GF-D8 (cell line): ENCODE measurements at places on chromosomes 12 and 14.

- DNase-seq, result peak; percentile 79
Observed at GRCh38 chr14:100065942-100066574, 836 bp downstream of the EVL start.

GRCh38 chr12:85190728-85191127 lies 89.3 kb upstream of the ALX1 start:
- DNase-seq, result no peak

- no peak for DNase-seq
Observed at GRCh38 chr12:98419795-98420404, 95.5 kb upstream of the TMPO start.

GRCh38 chr14:36238666-36239363 lies 62.3 kb upstream of the PTCSC3 start:
- DNase-seq, result no peak

DNA sequence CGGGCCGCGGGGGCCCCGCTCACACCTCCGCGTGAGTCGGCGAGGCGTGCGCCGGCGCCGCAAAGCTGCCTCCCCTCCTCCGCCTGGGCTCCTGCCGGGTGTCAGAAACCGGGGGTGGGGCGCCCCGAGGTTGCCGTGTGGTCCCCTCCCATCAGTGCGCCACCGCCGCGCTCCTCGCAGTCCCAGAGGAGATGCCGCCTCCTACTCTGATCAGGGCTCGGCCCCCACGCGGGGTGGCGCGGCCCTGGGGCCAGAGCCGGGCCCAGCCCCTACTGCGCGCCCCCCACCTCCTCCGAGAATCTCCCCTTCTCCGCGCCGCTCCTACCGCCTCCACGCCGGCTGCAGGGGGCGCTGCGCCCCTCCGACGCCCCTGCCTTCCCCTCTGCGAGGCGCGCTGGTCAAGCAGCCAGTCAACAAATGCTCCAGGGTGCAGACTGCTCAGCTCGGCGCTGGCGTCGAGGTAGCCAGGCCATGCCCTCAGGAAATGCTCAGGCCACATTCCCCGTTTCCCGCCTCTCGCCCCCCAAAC lies 467 bp upstream of the JAG2 start:
- no peak for DNase-seq

DNA sequence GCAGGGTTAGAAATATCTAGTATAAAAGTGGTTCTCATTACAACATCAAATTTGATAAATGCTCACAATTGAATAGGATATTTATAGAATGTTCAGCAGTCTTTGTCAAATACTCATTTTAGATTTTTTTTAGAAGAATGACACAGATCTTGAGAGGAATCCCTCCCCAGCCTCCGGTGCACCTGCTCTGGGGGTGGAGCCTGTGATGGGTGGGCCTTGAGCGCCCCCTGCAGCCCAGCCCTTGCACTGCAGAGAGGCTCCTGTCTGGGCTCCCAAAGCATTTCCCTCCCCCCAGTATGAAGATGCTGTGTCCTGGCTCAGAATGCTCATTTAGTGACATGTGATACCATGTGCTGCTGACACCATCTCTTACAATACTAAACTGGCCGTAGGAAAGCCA lies 792.3 kb downstream of the TMEM121 start:
- DNase-seq, result no peak

- DNase-seq, result no peak
Observed at GRCh38 chr12:12221560-12221959, 45.3 kb downstream of the LRP6 start.

DNA sequence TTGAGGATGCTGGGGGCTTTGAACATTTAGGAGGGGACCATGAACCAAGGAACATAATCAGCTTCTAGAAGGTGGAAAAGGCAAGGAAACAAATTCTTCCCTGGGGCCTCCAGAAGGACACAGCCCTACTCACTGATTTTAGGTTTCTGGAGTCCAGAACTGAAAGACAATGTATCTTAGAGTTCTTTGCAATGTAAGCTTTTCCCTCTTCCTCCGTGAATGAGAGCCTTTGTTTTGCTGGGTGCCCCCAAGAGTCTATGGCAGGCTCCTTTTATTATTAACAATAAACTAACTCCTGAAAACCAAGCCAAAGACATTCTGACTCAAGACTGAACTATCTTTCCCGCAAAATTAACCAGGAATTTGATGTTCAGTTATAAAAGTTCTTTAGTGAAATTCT lies 204.1 kb downstream of the STXBP6 start:
- no peak for DNase-seq

GRCh38 chr14:33590891-33591630 lies 359.8 kb downstream of the EGLN3 start:
- no peak for DNase-seq

- no peak for DNase-seq
Observed at GRCh38 chr14:36515896-36516718, 3.9 kb downstream of the NKX2-1 start.

DNA sequence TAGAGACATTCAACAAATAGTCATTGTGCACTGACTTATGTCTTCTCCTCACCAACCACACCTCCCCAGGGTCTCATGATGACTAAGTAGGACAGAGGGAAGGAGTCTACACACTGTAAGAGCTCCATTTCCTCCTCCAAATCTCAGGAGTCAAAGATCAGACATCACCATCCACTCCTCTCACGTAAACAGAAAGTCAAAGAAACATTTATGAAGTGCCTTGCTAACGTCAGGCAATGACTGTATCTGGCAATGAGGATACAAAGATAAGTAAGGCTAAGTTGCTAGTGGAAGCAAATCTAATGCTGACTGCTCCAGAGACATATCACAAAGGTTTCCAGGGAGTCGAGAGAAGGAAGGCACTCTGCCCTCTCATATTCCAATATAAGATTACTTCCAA lies 88.9 kb downstream of the SLC2A13 start:
- no peak for DNase-seq

DNA sequence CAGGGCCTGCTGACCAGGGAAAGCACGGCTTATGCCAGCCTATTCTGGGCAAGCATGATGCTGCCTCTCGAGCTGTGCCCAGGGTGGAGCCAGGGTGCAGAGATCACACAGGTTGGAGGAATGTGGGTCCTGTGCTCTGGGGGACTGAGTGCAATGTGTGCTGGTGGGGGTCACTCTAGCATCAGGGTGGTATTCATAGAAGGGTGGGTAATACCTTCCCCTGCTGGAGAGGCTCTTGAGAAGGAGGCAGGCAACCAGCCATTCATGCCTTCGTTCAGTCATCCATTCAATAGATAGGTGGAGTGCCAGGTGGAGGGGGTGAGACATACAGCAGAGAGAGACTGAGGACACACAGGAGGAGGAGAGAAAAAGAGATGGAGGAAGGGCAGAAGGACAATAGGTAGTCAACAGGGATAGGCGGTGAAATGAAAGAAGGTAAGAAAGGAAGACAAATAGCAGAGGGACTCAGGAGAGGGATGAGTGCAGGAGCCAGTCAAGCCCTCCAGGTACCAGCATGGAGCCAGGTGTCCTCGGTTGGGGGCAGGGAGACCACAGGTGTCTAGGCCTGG lies 5.2 kb upstream of the ZNF385A start:
- DNase-seq, result no peak

DNA sequence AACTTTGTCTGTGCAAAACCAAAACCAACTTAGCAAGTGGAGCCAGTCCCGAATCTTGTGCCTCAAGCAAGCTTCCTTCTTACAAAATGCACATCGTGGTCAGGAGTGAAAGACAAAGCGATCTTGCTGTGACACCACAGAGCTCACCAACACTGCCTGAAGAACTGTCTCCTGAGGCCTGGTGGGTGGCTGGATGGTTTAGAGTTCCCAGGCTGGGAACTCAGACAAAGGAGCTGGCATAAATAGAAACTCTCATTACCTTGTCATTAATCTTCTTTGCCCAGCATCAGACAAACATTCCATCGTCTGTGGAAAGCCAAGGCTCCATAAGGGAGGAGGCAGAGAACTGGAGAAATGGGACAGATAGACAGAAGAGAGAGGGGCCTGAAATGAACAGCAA lies 144.8 kb downstream of the KCNA5 start:
- no peak for DNase-seq

GRCh38 chr14:71136386-71137060 lies 229.3 kb downstream of the PCNX1 start:
- DNase-seq, result no peak
